ENCODE measurements at places on chromosomes 13 and 19. TPM values are rescaled to one million over a fixed set of nuclear protein-coding genes. Genes with fewer than 3 reads are reported as not detected.

HSD17B14 gene
- total RNA-seq, result 0.58 TPM

SELENOV gene
- total RNA-seq, result not detected

DNA sequence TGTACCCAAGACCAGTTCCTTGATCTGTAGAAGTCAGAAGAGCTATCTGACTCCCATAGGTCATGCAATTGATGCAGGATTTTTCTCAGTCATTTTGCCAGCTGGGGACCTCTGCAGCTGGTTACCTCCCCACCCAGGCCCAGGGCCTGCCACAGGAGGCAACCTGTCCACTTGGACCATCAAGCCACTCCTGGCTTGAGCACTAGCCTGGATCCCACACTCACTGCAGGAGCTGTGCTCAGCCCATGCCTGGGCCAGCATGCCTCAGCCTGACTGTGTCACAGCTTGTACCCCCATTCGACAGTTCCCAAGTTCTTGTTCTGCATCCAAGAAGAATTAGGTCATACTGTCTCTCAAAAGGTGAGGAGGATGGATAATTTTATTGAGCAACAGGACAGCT lies 189.4 kb downstream of the PCDH17 start:
- no peaks in the 10 kb centered on the region for H3K36me3 ChIP-seq
- no peaks in the 10 kb centered on the region for H3K27me3 ChIP-seq
- H3K27ac ChIP-seq, result no peak overlapping the region

GRCh38 chr19:10126213-10126639 lies 6.5 kb upstream of the EIF3G start:
- no peak overlapping the region for H3K4me3 ChIP-seq
- H3K36me3 ChIP-seq, result no peaks in the 10 kb centered on the region
- H3K27me3 ChIP-seq, result no peaks in the 10 kb centered on the region

CEACAM4 gene
- not detected for total RNA-seq
